Esophagus muscularis mucosa (tissue), 4 donors: ENCODE measurements at places on chromosomes 5 and 9.

- DNase-seq = no peak
Measured at GRCh38 chr5:118862596-118862995, 125.8 kb downstream of the DTWD2 start.

- DNase-seq = no peak
Measured at GRCh38 chr5:57193757-57194413, 20.0 kb downstream of the GPBP1 start.

DNA sequence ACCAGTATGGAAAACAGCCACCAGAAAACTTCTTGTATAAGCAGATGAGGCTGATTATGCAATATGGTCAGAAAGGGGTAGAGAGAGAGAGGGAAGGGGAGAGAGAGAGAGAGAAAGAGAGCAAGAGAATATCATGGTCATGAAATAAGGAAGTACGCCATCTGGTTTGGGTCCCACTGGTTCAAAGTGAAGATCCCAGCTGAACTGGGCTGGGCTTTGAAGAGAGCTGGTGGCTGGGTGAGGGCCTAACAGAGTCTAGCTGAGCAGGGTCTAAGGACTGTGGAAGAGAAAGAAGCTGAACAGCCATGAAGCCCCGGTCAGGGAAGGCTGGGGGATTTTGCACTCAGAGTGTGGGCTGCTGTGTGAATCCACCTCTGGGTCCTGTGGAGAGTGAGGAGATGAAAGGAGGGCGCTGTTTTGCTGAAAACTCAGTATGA, 14.6 kb downstream of the TRIM14 start:
- DNase-seq = no peak

DNA sequence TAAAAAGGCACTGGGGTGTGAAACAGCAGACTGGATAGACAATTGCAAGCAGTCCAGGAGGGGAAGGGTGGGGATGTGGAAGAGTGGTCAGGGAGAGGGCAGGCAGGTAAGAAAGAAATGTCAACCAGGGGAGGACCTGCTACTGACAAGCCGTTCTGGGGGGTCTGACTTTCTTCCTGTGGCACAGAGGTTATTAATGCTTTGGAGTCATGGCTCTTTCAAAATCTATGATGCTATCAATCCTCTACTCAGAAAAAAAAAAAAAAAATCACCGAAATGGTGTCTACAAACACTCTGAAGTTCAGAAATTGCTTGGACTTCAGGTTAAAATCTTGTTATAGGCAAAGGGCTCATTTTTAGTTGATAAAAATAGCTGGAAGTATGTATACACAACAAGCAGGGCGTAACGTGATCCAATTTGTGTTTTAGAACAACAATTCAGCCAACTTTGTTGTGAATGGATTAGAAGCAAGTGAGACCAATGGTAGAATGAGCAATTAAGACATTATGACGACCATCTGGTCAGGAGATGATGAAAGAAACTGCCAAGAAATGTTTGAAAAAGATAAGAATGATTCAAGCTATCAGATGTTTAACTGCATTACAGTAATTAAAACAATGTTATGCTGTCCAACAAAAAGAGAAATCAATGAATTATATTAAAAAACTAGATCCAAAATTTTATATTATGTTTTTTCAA, 255.2 kb downstream of the DEPDC1B start:
- no peak for DNase-seq

DNA sequence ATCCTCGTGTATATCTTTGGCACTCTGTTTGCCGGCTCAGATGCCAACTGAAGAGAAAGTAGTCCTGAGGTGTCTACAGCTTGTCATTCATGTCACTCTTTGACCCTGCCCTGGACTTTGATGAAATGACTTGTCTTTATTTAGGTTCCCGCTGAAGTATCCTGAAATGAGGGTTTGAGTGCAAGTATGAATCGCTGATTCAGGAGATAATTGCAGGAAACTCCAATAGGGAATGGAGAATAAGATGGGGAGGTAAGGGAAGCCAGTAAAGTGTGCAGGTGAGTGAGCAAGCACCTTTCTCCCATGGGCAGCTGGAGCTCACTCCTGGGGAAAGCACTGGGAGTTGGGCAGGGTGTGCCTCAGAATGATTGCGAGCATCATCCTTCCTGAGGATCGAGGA, 50.3 kb upstream of the ZFR start:
- no peak for DNase-seq

DNA sequence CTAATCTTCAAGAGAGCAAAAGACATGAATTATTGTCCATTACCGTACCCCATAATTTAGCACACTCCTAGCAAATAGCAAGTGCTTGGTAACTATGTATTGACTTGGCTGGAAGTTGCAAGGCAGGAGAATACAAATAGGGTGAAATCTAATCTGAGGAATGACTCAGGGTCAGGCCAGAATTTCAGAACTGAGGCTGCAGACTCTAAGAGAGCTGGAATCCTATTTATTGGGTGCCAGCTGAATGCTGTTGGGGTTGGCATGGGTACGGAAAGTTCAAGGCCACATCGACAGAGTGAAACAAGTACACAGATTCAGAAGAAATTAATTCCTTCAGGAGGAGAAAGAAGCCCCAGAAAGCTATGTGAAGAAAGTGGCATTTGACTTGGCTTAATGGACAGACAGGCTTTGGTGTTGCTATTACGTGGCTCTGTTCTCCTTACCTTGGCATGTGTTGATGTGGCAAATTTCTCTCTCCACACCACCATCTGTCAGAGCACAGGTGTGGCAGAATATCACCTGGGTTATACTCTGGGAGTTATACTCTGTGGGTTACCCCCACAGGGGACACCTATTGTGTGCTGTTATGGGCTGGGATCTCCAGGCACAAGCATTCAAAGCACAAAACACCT, 20.9 kb upstream of the ASTN2 start:
- DNase-seq = no peak

- DNase-seq = peak; percentile 92
Measured at GRCh38 chr9:34047864-34048726, 592 bp downstream of the UBAP2 start.

DNA sequence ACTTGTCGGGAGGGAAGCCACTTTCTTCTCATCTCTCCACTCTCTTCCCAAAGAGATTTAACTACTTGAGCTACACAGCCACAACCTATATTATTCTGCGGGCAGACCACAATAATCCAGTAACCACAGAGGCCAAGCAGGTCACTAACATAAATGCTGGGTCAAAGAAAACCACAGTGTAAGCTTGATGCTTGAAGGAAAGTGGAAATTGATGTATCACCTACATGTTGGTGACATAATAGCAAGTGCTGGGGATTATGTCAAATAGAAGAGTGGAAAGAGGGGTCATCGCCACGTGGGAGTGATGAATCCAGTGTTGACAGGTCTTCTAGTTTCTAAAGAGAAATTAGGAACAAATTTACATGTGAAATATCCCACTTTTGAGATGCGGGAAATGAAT, 40.9 kb downstream of the RFK start:
- DNase-seq = no peak

GRCh38 chr5:120037451-120037850, 408.1 kb downstream of the FAM170A start:
- DNase-seq = no peak

DNA sequence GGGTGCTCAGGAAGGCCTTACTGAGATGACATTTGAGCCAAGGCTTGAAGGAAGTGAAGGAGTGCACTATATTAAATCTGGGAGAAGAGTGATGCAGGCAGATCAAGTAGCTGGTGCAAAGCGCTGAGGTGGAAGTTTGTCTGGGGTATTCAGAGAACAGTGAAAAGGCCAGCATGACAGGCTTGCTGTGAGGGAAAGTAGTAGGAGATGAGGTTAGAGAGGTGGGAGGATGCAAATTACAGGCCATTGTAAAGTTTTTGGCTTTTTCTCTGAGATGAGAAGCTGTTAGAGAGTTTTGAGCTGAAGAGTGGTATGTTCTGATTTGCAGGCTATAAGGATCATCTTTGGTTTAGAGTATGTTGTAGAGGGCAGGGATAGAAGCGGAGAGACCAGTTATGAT, 80.8 kb upstream of the GRHPR start:
- no peak for DNase-seq

DNA sequence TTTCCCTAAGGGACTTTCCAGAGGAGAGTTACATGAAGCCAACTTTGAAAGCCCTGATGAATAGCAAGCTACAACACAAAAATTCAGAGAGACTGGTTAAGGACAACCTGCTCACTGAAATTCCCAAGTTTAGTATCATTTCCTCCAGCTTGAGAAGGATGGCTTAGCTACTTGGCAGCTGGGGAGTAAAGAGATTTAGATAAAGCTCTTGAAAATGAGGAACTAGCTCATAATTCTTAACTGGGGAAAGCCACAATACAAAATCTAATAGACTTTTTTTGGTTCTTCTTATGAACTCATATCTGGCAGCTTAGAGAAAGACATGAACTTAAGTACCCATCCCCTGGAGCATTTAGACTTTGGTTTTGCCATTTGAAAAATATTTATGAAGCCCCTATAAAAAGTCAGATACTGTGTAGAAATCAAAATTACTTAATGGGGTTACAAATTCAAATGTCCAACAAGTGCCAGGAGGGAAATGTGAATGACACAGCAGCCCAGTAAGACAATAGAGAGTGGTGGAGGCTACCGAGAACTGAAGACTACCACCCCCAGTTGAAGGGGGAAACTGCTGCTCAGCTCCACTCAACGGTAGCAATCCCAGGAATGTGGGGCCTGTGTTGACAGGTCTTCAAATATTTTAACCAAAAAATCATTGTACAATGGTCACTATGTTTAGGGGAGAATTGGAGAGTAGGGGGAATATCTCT, 79.4 kb upstream of the ADRB2 start:
- no peak for DNase-seq

GRCh38 chr5:142317753-142318152, 7.1 kb downstream of the SPRY4 start:
- no peak for DNase-seq

GRCh38 chr5:173235499-173236394, 741 bp upstream of the NKX2-5 start:
- DNase-seq = no peak

GRCh38 chr9:90807006-90807405, 5.4 kb downstream of the SYK start:
- no peak for DNase-seq

- no peak for DNase-seq
Measured at GRCh38 chr5:140635291-140636257, 2.6 kb upstream of the CD14 start.

DNA sequence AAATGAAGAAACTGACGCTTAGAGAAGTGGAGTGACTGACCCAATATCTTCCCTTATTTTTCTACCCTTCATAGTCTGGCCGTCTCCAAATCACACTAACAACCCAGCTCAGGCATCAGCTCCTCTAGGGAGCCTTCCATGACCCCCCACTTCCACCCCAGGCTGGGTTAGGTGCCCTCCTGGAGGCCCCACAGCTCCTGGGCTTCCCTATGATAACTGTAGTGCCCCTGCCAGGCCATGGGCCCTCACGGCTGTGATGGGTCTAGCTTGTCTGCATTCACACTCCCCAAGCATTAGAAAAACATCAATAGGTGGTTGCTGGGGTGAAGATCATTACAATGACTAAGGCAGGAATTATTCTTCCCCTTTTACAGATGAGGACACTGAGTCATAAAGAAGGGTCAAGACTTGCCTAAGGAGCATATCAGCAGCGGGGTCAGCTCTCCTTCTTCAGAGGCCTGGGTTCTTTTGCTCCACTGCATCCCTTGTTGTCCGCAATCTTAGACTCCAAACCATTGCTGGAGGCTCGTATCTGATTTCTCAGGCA, 7.3 kb downstream of the CORO2A start:
- DNase-seq = no peak

DNA sequence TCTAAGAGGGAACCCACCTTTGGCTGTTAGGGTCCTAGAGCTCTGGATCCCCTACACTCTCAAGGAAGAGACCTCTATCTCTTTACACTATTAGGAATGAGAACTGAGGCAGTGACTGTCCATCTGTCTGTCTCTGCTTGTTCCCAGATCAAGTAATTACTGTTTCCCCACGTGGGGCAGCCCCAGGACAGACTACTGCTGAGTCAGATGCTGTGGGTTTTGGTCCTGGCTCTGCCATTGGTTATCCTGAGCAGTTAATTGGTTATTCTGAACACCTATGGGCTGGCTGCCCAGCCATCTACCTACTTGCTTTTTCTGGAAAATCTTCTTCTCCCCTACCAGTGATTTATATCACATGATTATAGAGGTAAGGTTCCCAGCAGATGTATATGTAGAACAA, 33.3 kb downstream of the FBXO10 start:
- no peak for DNase-seq

GRCh38 chr9:125406810-125407087, 145.1 kb downstream of the GAPVD1 start:
- no peak for DNase-seq

DNA sequence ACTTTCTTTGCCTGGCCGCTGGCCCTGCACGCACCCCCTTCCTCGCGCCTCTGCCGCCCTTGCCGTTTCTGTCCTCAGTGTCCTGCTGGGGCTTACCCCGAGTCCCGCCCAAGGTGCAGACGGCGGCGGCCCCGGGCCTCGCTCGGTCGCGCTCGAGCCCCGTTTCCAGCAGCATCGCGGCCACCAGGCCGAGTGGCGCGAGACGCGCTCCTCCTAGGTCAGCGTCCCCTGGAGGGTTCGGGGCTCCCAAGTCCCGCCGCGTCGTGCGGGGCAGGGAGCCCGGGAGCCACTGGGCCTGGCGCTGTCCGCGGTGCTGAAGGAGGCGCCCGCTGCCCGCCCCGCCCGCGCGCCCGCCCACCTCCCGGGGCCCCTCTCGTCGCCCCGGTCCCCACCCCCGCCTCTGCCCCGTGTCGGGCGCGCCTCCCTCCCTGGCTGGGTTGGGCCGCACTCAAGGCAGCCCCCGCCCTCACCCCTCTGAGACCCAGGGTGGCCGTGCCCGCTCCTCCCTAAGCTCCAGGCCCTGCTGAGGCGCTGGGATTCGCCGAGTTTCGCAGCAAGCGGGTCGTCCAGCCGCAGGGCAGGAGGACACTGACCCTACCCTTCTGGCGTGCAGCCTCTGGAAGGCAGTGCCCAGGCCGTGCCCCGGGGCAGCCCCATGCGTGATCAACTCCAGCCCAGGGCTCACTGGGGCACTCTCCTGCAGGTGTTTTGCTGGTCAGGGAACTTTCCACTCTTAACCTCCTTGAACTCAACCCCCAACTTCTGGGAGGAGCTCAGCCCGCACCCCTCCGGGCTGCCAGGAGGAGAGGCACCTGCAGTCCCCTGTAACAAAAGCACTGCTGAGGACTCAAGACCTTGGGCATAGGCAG, at the start of gene LHX3:
Gene LHX3 (minus strand): TSS at position 291 of the 869 bp plus-strand sequence. CDS start 116 bp downstream, at position 175.
- no peak for DNase-seq

DNA sequence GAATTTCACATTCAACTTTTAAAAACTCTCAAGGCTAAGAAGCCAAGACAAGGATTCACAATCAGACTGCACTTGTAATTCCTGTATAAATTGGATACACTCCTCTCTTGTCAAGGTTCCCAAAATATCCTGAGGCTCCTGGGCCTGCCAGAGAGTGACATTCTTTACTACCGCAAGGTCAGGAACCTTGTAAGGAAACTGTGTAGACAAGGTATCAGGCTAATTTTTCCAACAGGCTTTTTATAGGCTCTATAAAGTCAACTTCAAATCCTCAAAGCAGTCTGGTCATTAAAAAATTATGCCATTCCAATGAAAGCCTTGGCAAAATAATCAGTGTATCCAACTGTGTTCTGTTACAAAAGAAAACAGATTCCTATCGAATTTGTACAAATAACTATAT, 15.5 kb upstream of the PAIP1 start:
- no peak for DNase-seq

DNA sequence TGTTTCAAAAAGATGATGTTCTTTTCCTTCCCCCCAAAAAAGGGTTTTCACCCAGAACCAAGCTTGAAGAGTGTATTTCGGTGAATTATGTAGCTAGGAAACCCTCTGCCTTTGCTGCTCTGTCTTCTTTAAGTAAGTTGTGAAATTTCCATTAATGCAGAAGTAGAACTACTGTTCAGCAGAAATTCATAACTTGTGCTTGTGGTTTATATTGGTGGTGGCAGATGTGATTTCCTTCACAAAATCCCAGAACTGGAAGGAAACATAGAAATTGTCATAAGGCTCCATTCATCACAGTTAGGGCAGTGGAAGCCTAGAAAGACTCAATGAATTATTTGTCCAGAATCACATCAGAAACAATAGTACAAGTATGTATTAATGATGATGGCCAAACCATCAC, 42.1 kb upstream of the DAB2 start:
- DNase-seq = no peak
